ENCODE measurements at places on chromosomes 12 and 14. TPM values are rescaled to one million over a fixed set of nuclear protein-coding genes. Genes with fewer than 3 reads are reported as not detected.

Gene CBLN3
- 3.2 TPM for total RNA-seq

Gene SERPINA6
- total RNA-seq, result not detected

Gene STON2
- total RNA-seq, result not detected

Gene TSPAN9
- total RNA-seq, result 0.60 TPM

Gene PRB4
- total RNA-seq, result not detected

Gene FBXL14
- 34.8 TPM for total RNA-seq

Gene MDGA2
- total RNA-seq, result not detected

Gene FOXA1
- total RNA-seq, result not detected

Measured in activated naive CD8-positive, alpha-beta T cell treated with anti-CD3 and anti-CD28 coated beads, Interleukin-2, amount 10 ng/mL, durations not matched to agents 7 days and 5 days (primary cell).